ENCODE measurements at places on chromosomes 1 and 21.

- no peak for DNase-seq
Observed at GRCh38 chr1:43881415-43881814, 52.2 kb upstream of the ARTN start.

DNA sequence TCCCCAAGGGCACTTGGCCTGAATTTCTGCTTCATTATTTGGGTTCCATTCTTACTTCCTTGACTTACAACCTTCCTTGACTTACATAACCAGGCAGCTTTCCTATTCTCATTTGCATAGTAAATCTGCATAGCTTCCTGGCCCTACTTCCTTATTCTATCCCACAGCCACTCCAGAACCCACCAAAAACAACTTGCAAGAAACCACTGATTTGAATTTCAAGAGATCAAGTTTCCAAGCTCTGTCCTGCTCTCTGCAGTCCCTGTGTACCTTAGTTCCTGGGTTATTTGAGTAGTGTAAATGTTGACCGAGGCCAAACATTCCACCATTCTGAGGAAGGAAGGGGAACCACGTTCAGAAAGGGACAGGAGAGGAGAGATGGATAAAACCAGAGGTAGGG, 603.3 kb downstream of the PTPRC start:
- no peak for DNase-seq

DNA sequence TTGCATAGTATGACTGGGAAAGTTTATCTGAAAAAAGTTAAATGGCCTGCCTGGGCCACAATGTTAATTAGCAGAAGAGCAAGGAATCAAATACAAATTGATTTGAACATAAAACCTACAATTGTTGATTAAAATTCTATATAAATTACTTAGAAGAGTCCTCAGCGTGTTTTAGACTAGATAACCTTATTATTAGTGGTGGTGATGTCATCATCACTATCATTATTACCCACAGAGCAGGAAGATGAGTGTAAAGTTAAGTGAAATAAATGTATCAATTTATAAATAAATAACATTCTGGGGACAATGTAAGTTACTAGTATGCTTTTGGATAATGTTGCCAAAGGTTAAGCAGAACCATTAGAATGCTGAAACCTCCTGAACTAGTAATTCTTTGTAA, 46.1 kb downstream of the RBM11 start:
- DNase-seq: no peak

DNA sequence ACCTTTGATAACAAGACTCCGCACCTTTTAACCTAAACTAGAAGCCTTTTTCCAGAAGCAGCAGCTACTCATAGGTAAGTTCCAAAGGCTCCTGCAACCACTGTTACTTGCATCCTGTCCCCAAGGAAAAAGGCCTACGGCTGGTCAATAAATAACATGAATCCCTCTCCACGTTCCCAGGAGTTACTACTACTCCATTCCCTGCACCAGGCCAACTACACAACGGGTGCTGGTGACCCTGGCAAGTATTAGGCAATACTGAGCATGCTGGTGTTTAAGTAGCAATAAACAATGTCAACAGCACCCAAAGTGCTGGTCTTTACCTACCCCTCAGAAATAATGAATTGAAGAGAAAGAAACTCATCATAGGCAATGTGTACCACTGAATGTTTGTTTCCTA, 7.7 kb downstream of the GNG12 start:
- DNase-seq: no peak

DNA sequence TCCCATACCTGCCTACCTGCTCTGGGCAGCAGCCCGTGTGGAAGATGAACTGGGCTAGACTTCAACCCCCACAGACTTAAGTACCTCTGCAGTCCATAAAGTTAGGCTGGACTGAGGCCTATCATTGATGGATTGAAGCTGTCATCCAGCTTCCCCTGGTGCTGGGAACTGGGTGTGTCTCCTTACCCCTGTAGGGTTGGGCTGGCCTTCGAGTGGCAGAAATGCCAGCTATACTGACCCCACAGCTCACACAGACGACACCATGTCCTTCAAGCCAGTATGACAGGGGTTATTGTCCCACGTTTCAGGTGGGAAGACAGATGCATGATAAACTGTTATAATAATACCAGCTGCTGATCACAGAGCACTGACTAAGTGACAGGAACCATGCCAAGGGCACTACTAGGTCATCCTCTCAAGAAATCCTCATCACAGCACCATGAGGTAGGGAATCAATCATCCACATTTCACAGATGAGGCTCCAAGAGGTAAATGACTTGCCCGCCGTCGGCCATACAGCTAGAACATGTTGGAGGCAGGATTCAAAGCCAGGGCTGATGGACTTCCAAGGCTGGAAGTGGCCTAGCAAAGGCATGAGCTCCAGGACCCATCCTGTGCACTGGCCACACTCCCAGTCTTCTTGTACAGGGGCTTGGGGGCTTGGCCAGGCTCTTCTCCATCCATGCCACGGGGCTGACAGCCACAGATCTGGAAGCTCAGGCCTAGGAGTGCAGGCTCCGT, at the start of gene BEST4:
BEST4 (minus strand) TSS at position 51 of the 741 bp plus-strand sequence. CDS start 465 bp downstream, outside the sequence.
- peak; percentile 61 for DNase-seq

DNA sequence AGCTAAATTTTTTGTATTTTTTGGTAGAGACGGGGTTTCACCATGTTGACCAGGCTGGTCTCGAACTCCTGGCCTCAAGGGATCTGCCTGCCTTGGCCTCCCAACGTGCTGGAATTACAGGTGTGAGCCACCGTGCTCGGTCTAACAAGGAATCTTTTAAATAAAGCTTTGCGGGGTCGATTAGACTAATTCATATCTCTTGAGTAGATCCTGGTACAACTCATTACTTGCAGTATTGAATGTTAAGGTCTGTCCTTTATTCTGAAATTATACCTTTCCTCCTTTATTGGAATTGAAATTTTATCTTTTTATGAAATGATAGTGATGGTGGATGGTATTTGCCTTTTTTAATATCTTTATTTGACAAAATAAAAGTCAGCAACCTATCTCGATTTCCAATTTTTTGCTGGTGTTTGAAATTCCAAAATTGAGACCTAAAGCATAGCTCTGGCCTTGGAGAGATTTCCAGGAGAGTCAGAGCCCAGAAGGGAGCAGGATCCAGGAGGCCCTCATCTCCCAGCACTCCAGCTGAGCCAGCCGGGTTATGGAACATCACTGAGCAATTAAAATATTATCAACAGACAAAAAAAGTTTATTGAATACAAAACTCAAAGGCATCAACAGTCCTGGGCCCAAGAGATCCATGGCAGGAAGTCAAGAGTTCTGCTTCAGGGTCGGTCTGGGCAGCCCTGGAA, 4.7 kb downstream of the S100A2 start:
- no peak for DNase-seq

DNA sequence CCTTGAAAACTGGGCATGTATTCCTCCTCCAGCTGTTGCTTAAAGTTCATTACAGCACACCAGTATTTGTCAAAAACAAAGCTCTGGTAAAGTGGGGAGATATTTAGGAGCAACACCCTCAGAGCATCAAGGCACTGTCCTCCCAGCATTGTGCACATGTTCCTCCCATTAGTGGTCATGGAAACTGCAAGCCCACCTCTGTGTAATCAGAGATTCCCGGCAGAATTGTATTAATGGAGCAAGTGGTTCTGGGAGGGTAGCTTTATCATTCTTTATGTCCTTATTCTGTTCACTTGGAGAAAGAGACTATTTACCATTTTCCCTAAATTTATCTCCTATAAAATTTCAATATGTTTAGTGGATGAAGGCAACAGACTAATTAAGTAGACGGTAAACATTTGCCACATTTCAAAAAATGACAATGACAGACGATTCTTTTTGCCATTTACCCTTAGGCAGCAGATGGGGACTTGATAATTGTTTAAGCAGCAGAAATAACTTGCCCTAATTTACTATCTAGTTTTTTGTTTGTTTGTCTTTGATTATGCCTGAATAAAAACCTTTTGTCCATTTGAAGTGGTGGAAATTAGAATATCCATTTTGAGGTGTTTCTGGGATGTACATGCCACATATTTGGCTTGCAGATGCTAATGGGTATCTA, 289.6 kb upstream of the ST6GALNAC5 start:
- no peak for DNase-seq

GRCh38 chr1:185402930-185403329, 85.9 kb upstream of the IVNS1ABP start:
- no peak for DNase-seq

DNA sequence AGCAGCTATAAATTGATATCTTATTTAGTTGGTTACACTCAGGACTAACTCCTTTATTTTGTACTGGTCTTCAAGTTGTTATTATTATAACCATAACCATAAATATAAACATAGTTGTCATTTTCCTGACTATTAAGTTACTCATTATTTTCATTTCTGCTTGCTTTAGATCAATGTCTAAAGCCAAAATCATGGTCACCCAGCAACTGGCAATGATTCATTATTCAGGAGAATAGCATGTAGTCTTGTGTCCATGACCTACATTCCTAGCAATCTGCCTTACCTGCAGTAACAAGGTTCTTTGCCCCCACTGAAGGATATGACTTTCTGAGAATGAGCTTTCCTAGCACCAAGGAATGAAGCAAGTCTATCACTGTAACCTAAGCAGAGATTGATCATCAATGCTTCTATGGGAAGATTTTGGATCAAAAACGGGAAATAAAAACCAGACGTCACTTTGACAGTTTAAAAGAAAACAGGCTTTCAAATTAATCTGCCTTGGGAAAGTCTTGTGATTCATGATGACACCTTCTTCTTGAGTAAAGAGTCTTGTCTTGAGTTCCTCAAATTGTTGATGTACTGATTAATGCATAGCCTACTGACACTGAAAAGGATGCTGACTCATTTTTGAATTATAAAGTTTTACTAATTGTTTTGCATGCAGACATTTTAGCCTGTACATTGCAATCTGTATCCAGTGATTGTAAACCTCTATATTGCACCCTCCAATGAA, 203.3 kb upstream of the IVNS1ABP start:
- no peak for DNase-seq

DNA sequence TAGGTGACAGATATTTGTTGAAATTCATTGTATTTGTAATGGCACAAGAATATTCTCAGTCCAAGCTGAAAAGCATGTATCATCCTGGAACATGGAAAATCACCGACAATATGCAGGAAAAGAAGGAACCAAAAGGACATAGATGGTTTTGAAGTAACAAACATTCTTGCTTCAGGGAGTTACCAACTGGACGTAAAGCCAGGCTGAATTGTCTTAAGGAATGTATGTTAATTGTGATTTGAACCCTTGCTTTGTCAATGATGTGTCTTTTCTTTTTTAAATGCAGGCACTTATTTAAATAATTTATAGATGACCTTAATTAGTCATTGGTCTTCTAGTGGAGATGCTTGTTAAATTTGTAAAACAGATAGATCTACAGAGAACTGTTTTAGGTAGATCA, 489.4 kb upstream of the ZP4 start:
- DNase-seq: no peak

GRCh38 chr1:108108119-108108518, 92.0 kb downstream of the SLC25A24 start:
- no peak for DNase-seq

- peak; percentile 62 for DNase-seq
Observed at GRCh38 chr1:72284348-72285073, 2.2 kb upstream of the NEGR1 start.

GRCh38 chr1:107100331-107100984, 40.4 kb upstream of the NTNG1 start:
- DNase-seq: no peak

DNA sequence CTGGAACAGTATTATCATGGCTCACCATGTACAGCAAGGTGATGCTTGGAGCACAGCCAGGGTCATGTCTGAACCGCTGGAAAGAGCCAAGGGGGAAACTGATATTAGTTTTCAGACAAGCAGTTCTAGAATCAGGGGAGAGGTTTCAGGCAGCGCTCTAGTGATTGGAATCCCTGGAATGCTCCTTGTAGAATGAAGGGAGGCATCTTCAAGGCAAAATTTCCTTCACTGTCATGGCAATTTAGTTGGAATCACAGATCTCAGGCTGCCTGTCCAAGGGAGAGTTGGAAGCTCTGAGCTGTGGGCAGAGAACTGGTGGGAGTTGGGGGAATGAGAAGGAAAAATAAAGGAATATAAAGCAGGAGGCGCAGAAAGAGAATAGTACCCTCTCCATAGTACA, 737.1 kb downstream of the PTPRU start:
- no peak for DNase-seq

DNA sequence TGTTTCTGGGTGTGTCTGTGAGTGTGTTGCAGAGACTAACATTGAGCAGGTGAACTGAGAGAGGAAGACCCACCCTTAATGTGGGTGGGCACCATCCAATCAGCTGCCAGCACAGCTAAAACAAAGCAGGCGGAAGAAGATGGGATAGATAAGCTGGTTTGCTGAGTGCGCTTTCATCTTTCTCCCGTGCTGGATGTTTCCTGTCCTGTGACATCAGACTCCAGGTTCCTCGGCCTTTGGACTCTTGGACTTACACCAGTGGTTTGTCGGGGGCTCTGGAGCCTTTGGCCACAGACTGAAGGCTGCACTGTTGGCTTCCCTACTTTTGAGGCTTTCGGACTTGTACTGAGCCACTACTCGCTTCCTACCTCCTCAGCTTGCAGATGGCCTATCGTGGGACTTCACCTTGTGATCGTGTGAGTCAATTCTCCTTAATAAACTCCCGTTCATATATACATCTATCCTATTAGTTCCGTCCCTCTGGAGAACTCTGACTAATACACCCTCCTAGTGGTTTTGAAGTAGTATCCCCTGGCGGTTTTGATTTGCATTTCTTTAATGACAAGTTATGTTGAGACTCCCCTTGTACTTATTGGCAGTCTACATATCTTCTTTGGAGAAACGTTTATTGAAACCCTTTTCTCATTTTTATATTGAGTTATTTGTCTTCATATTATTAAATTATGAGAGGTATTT, 546.6 kb upstream of the TMPRSS15 start:
- DNase-seq: no peak

GRCh38 chr21:29658177-29658933, 281.4 kb downstream of the GRIK1 start:
- DNase-seq: no peak

DNA sequence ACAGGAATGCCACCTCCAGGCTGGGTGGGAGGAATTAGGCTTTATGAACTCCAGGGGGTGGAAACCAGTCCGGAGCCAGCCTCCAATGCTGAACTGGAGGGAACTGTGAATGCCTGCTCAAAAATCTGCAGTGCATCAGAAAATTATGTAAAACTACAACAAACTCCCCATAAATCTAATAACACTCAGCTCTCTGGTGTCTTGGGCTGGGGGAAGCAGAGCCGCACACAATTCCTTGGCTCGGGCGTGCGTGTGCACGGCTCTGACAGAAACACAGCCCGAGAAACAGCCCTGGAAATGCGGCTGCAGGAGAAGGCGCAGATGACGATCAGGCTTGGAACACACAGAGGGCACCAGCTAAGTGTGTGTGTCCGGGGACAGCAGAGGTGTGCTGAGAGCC, 127.6 kb upstream of the VAMP3 start:
- DNase-seq: no peak

DNA sequence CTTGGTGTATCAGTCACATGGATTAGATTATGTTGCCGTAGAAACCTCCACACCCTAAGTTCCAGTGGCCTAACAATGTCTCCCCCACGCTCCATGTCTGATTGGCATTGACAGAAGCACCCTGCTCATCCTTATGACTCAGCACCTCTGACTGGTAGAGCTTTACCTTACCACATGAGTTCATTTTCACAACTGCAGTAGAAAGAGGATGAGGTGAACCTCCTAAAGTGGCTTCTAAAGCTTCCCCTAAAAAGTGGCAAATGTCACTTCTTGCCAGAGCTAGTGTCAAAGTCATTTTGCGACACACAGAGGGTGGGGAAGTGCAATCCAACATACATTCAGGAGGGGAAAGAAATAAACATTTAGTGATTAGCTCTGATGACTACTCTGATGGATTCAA, 30.6 kb upstream of the LYPD8 start:
- DNase-seq: no peak

Data from aorta (tissue), 5 donors.